ENCODE measurements at places on chromosomes 5 and 9.

- DNase-seq = no peak
These were observed 13.9 kb upstream of the UNC5A start for GRCh38 chr5:176796411-176796810.

GRCh38 chr9:91939978-91940377 lies 10.1 kb downstream of the ROR2 start:
- no peak for DNase-seq

DNA sequence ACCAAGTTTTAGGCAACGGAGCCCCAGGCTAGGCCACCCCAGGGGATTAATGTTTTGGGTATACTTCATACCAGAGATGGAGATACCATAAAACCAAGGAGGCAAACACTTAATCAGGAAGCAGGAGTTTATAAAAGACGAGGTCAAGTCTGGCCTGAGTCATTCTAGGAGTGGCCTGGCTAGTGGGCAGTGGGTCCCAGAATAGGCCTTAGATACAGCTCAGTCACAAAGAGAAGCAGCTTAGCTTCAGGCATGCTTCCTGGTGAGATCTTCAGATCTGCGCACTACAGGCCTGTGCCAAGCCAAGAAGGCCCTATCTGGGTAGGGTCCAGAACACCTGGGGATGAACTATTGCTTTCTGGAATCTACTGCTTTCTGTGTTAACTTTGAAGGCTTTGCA lies 20.6 kb upstream of the NR5A1 start:
- no peak for DNase-seq

DNA sequence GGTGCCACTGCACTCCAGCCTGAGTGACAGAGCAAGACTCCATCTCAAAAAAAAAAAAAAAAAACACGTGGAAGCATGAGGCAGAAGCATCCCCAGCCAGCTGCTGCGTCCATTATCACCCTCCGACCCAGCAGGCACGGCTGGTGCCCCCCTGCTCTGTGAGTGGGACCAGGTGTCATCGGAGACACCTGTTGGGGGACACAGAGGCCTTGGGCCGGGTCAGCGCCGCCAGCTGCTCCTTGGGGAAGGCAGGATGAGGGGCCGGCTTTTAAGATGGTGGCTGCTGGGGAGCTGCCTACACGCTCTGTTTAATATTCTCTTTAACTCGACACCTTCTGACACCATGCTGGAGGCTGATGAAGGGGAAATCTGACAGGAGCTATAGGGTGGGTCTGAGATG lies 80.2 kb upstream of the RUFY1 start:
- no peak for DNase-seq

DNA sequence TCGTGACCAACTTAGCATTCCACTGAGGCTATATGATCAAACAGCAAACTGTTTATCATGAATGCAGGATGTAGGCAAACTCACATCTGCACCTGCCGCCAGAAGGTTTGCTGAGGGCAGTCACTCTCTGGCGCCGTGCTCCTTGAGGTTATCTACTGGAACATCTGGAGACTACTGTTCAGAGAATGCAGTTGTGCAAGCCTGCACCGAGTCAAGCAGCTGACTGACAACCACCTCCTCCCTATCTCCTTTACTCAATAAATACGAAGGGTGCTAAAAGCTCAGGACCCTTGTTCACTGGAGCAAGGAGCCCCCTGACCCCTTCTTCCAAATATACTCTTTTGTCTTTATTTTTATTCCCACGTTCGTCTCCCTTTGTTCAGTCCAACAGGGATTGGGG lies 27.1 kb downstream of the CCDC125 start:
- no peak for DNase-seq

DNA sequence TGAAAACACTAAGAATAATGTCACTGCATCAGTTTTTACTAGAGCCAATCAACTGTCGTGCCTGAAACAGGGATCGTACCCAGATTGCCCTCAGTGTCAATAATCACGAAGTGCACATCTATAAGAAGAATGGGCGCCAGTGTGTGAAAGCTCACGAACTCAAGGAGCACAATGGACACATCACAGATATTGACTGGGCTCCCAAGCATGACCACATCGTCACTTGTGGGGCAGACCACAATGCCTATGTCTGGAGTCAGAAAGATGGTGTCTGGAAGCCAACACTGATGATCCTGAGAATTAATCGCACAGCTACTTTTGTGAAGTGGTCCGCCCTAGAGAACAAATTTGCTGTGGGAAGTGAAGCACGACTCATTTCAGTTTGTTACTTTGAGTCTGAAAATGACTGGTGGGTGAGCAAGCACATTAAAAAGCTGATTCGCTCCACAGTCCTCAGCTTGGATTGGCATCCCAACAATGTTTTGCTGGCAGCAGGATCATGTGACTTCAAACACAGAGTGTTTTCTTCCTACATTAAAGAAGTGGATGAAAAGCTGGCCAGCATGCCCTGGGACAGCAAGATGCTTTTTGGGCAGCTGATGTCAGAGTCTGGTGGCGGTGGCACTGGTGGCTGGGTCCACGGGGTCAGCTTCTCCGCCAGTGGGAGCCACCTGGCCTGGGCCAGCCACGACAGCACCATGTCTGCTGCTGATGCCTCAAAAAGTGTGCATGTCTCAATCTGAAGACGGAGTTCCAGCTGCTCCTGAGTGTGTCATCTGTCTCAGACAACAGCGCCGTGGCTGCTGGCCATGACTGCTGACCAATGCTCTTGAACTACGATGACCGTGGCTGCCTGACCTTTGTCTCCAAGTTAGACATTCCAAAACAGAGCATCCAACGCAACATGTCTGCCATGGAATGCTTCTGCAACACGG lies 32.2 kb downstream of the NSA2 start:
- DNase-seq = no peak

GRCh38 chr5:77620405-77620804 lies 18.1 kb downstream of the OTP start:
- DNase-seq = no peak

DNA sequence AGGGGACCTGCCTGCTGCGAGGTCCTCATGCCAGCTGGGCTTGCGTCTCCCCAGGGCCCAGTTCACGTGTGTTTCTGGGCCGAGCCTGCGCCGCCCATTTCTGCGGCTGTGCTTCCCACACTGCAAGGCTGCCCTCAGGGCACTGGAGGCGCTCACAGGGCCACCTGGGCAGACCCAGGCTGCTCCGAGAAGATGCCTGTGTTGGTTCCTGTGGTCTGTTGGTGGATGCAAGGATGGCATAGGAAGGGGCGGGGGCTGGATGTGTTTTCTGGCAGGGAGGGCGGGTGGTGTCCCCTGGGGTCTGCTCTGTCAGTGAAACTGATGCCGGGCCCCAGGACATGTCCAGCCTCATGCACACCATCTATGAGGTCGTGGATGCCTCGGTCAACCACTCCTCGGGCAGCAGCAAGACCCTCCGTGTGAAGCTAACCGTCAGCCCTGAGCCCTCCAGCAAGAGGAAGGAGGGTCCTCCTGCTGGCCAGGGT lies 25.9 kb downstream of the NKD2 start:
- DNase-seq = no peak
